ENCODE measurements at places on chromosomes 12 and 14. TPM values are rescaled to one million over a fixed set of nuclear protein-coding genes. Genes with fewer than 3 reads are reported as not detected.
A peak's percentile ranks its signal among the peaks of the same experiment; 100 is the strongest.

Gene LGR5
- total RNA-seq = not detected

- no peak overlapping the region for H3K27ac ChIP-seq
- no peak for DNase-seq
- H3K4me3 ChIP-seq = no peak overlapping the region
- H3K36me3 ChIP-seq = no peaks in the 10 kb centered on the region
Measured at GRCh38 chr12:80154261-80154660, 54.9 kb downstream of the OTOGL start.

GRCh38 chr12:111170543-111170942 is 198.4 kb downstream of the PHETA1 start:
- H3K36me3 ChIP-seq = no peaks in the 10 kb centered on the region
- no peak overlapping the region for H3K4me3 ChIP-seq
- H3K4me1 ChIP-seq = no peaks in the 10 kb centered on the region
- no peak for DNase-seq
- no peak overlapping the region for H3K27ac ChIP-seq
- no peaks in the 10 kb centered on the region for H3K27me3 ChIP-seq

DNA sequence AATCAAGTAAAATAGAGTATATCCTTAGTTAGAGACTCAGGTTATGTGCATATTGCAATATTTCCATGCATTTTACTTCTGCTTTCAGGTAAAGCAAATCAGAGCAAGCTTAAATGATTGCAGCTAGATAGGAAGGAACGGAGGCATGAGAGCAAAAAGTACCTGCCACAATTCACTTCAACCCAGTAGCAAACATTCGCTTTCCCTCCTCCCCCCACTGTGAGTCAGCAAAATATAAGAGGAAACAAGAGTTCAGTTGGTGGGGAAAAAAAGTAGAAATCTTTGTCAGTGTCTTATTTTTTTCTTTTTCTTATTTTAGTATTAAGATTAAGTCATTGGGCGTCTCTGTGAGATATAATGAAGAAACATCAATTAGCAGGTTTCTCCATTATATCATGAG is 475.4 kb downstream of the NPAS3 start:
- no peaks in the 10 kb centered on the region for H3K4me1 ChIP-seq
- H3K27me3 ChIP-seq = no peaks in the 10 kb centered on the region
- H3K36me3 ChIP-seq = no peaks in the 10 kb centered on the region
- H3K4me3 ChIP-seq = no peak overlapping the region
- no peak overlapping the region for H3K27ac ChIP-seq

GRCh38 chr12:46523863-46524770 is 151.5 kb upstream of the SLC38A2 start:
- no peaks in the 10 kb centered on the region for H3K27me3 ChIP-seq
- peaks cover 22% of the 10 kb centered on the region for H3K4me1 ChIP-seq
- peak overlapping the region; percentile 68 for H3K27ac ChIP-seq
- H3K4me3 ChIP-seq = no peak overlapping the region
- H3K36me3 ChIP-seq = no peaks in the 10 kb centered on the region

DNA sequence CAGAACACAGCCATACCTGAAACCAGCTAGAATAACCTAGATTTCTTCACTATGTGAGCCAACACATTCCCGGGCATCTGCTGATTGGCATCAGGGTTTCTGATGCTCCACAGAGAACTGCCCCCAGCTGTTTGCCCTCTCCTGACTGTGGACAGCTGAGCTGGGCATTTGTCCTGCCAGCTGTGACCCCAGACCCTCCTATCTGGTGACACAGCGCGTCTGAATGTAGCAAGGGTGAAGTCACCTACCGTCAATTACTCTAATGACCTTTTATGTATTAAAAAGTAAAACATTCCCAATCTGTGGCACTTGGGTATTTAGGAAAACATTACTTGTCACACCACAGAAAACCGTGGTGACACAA is 29.7 kb upstream of the SFSWAP start:
- peaks cover 12% of the 10 kb centered on the region for H3K4me1 ChIP-seq
- H3K4me3 ChIP-seq = no peak overlapping the region
- DNase-seq = no peak
- H3K27me3 ChIP-seq = no peaks in the 10 kb centered on the region

Gene ALDH2
- 3.5 TPM for total RNA-seq

GRCh38 chr12:112172556-112173324 is 47.4 kb downstream of the TRAFD1 start:
- DNase-seq = no peak
- H3K27ac ChIP-seq = no peak overlapping the region
- no peak overlapping the region for H3K4me3 ChIP-seq
- H3K36me3 ChIP-seq = peaks cover 7% of the 10 kb centered on the region
- H3K4me1 ChIP-seq = peaks cover 2% of the 10 kb centered on the region

DNA sequence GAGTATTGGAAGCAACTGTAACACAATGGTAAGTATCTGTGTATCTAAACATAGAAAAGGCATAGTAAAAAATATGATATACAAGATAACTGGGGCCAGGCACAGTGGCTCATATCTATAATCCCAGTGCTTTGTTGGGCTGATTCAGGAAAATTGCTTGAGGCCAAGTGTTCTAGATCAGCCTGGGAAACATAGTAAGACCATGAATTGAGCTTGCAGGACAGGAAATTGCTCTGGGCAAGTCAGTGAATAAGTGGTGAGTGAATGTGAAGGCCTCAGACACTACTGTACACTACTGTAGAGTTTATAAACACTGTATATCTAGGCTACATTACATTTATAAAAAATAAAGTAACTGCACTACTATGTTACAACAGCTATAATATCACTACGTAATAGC is 75.2 kb downstream of the GPR135 start:
- peaks cover 9% of the 10 kb centered on the region for H3K27me3 ChIP-seq

Data from T-cell (primary cell).